ENCODE measurements at places on chromosomes 3 and 15.

DNA sequence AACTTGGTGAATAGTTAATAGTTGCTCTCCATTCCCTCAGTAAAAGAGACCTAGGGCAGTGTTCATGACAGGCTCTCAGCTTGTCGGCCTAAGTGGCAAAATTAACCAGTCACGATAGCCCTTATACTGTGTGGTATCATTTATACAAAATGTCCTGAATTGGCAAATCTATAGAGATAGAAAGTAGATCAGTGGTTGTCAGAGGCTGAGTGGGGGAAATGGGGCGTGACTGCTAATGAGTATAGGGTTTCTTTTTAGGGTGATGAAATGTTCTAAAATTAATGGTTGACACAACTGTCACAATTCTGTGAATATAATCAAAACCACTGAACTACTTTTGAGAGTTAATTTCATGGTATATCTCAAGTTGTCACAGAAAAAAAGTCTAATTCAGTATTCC is 20.9 kb downstream of the ARIH1 start:
- no peak for DNase-seq

GRCh38 chr3:24628523-24629258 is 134.0 kb upstream of the THRB start:
- no peak for DNase-seq

GRCh38 chr15:42035435-42035761 is 14.6 kb upstream of the PLA2G4E start:
- DNase-seq, result no peak

DNA sequence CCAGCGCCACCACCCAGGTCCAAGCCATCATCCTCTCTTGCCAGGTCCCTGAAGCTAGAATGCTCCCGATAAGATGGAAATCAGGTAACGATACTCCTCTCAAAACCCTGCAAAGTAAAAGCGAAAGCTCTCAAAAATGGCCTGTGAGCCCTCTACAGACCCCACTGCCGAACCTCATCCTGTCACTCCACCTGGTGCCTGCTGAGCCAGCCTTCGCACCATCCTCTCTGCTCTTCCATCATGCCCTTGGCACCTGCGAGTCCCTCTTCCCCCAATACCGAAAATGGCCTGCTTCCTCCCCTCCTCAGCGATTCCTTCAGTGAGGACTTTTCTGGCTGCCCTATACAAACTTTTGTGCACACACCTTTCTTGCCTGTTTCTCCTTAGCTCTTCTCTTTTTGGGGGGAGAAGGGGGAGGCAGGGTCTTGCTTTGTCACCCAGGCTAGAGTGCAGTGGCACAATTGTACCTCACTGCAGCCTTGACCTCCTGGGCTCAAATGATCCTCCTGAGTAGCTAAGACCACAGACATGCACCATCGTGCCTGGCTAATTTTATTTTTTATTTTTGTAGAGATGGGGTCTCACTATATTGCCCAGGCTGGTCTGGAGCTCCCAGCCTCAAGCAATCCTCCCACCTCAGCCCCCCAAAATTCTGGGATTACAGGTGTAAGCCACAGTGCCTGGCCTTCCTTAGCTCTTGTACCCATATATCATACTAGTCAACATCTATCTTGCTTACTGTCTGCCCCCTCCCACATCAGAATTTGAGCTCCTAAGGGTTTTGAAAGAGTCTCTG is 3.0 kb downstream of the IDH2 start:
- peak; percentile 51 for DNase-seq

GRCh38 chr15:37099319-37100108 is 835 bp downstream of the MEIS2 start:
- DNase-seq, result no peak

- no peak for DNase-seq
These were observed 24.7 kb upstream of the SEMA3F start for GRCh38 chr3:50130436-50130835.

DNA sequence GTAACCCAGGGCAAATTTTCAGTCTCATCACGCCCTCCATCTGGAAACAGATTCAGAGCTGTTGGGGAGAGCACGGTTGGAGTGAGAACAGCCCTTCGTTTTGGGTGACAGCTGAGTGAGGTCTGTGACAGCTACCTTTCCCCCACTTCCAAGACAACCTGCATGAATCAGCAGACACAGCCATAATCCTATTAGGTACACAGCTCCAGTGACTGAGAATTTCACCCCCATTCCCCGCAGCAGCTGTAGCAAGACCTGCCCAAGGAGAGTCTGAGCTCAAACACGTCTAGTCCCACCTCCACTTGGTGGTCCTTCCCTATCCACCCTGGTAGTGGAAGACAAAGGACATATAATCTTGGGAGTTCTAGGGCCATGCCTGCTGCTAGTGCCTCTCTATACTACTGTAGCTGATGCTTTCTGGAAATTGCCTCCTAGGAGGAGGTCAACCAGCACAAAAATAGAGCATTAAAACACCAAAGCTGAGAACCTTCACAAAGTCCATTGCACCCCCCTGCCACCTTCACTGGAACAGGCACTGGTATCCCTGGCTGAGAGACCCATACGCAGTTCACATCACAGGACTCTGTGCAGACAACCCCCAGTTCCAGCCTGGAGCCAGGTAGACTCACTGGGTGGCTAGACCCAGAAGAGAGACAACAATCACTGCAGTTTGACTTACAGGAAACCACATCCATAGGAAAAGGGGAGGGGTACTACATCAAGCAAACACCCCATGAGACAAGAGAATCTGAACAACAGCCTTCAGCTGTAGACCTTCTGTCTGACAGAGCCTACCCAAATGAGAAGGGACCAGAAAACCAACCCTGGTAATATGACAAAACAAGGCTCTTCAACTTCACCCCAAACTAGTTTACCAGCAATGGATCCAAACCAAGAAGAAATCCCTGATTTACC is 448.6 kb upstream of the CBLB start:
- no peak for DNase-seq

DNA sequence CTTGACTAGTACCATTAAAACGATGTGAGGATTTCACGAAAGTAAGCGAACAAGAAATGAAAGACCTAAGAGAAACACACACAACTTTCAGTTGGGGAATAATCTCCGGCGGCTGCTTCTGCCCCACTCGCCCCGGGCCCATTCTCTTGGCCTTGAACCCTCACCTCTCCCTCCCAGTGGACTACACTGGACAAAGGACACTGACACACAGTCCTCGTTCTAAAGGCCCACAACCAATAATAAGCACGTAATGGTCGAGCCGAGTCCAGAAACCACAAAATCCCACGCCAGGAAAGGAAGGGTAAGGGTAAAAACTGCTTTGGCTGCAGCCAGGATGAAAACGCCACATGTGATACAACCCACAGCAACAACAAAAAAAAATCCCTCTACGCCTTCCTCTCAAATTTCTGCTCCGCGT is 469 bp downstream of the ZNF770 start:
- no peak for DNase-seq

DNA sequence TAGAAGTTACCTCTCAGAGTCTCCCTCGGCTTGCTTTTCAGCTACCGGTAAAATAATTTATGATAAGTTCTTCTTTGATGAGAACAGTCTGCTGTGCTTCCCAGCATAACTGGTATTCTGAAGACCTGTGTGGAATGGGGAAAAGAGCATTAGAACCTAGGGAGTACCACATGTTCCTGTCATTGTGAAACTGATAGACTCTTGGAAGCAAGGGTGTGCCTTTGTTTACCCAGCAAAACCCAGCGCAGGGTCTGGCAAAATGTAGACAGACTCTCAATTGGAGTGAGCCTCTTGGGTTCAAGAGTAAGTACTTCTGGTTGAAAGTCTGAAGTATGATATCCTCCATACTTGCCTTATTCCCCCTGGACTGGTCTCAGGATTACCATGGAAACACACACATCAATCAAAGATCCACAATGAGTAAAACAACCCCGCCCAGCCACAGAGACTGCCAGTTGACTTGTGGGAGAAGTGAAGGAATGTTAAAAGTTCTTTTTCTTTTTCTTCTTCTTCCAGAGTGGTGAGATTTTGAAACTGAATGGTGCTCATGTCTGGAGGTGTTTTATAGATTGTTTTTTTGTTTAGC is 652.4 kb upstream of the NAALADL2 start:
- no peak for DNase-seq

- no peak for DNase-seq
These were observed 29.6 kb downstream of the GALK2 start for GRCh38 chr15:49199666-49200065.

GRCh38 chr15:99341786-99342185 is 90.5 kb downstream of the LRRC28 start:
- no peak for DNase-seq

GRCh38 chr15:73654659-73655058 is 21.5 kb upstream of the NPTN start:
- no peak for DNase-seq

GRCh38 chr3:108380128-108380795 is 83.9 kb downstream of the HHLA2 start:
- DNase-seq, result no peak

DNA sequence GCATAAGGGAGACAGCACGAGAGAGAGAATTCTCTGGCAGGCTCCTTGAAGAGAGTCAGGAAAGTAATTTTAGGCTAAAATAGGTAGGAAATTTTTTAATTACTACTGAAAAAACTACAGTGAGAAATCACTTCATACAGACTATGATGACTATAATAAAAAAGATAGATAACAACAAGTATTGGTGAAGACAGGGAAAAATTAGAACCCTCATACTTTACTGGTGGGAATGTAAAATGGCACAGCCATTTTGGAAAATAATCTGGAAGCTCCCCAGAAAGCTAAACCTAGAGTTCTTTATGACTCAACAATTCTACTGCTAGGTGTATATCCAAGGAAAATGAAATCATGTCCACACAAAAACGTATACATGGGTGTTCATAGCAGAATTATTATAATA is 2.1 kb upstream of the HDC start:
- no peak for DNase-seq

GRCh38 chr3:195758721-195759353 is 38.1 kb downstream of the MUC20 start:
- DNase-seq, result no peak

DNA sequence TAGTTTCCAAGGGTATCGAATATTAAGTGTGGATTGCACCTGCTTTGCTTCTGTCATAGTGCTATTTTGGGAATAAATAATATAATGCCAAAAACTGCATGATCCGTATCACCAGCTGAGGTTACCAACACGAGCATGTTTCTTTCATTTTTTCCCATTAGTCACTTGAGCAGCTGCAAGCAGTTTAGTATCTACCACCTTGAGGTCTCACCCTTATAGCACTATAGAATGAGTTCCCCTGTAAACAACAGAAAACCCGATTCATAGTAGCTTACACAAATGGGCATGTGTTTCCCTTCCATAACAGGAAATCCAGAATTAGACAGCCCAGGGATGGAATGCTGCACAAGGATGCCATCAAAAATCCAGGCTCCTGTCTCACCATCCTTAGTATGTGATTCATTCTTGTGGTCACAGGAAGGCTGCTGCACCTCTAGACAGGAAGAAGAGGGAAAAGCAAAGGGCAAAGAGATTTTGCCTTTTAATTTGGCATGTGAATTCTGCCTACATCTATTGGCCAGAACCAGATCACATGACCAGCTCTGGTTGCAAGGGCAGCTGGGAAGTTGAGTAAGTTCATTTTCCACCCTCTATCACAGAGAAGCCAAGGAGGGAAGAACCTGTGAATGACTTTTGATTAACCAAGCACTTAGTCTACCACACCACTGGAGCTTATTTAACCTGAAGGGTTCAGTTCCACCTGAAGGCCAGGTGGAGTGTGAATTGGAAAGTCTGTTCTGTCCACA is 91.3 kb upstream of the SLC25A36 start:
- no peak for DNase-seq

GRCh38 chr3:9244495-9245183 is 4.8 kb downstream of the SRGAP3 start:
- no peak for DNase-seq

DNA sequence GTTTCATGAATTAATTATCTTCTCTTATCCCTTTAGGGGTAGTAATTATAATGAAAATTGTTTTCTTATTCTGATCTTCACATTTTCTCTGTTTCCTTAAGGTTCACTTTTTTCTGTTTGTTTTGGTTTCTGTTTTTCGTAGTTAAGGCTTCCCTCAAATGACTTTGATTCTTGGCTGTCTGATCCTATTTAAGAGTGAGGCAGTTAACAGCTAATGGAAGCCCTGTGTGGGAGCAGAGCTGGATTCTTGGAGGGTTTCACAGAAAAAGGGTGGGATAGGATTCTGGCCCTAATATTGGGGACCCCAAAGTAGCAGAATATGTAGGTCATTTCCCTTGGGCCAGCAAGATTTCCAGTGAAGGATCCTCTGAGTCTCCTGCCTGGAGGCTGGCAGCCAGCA is 6.8 kb upstream of the AMOTL2 start:
- DNase-seq, result no peak

DNA sequence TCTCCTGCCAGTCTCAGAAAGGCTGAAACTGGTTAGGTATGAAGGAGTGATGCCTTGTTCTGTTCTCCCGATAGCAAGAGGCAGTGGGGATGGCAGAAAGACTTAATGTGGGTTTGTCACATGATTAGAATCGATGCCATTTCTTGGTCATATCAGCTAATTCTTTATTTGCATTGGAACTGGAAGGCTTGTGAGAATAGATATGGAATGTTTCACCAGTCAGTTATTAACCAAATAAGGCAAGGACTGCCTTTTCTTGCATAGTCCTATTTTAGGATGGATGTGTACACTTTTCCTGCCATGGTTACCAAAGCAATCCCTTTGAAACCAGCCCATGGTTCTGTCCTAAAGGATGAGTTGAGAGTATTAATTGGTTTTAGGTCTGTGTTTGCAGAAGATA is 33.7 kb downstream of the FILIP1L start:
- no peak for DNase-seq

DNA sequence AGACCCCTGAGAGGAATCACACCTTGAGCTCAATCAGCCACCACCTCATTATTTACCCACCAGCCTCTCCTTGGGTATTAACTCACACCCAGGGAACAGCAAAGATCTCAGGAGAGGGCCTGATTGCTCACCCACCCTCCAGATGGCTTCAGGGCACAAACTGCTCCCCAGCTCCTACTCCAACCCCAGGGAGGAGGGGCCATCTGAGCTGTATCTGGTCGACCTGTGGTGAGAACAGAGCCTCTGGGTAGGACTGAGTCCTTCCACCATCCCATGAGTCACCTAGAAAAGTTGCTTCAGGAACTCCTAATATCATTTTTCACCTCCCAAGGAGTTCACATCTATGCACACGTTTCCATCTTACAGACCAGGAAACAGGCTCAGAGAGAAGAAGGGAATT is 44.8 kb upstream of the HES1 start:
- no peak for DNase-seq

GRCh38 chr3:39106281-39106811 is 1.1 kb downstream of the GORASP1 start:
- no peak for DNase-seq
